ENCODE measurements at places on chromosomes 5 and 9.

GRCh38 chr5:39093352-39093751 is 19.2 kb upstream of the RICTOR start:
- DNase-seq: no peak

DNA sequence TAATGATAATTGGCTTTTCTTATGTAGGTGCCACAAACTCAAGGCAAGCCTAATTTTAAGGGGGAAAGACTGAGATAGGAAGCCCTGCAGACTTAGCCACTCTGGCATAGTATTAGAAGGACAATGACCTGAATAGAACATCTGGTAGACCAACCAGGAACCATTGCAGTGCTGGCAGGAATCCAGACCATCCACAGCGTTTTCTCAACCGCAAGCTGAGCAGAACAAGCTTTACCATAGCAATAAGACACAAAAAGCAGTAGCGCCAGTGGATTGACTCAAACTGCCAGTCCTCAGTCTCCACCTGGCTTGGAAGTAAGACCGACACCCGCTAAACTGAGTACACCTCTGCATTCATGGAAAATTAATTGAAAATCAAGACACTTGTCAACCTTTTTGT is 141.3 kb upstream of the LPAR1 start:
- no peak for DNase-seq

- no peak for DNase-seq
Measured at GRCh38 chr5:16854351-16854750, 81.7 kb downstream of the MYO10 start.

- DNase-seq: no peak
Measured at GRCh38 chr9:27088981-27089380, 20.0 kb upstream of the TEK start.

GRCh38 chr9:68651280-68651893 is 53.7 kb upstream of the PIP5K1B start:
- DNase-seq: no peak

DNA sequence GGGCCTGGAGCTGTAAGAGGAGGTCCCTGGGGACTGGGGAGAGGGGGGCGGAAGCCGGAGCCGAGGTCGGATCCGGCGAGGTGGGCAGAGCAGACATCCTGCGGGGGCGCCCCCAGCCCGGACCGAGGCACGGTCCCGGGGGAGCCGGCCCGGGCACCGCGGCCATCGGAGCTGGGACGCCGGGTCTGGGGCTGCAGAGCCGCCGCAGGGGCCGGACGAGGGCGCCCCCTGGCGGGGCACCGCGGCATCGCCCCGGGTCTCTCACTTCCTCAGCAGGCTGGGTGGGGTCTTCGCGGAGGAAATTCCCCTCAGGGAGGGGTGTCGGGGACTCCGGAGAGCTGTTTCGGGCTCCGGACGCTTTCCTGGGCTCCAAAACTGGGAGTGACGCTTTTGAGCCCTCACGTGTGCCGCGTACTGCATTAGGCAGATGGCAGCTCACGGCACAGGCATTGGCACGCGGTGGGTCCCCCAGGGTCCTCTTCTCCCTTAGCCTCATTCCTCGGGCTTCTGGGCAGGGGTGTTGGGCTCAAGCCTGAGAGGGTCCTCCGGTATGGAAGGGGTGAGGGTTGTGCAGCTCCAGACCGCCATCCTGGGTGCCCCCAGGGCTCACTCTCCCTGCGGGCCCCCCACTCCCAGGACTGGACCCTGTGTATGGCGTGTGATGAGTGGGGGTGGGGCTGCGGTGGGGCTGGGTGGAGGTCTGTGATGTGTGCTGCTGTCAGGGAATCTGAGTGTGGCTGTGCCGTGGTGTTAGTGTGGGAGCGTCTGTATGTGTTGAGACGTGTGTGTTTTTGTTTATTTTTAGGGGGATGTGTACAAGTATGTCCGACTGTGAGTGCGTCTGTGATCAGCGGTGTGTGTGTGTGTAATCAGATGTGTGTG is 29.6 kb downstream of the LHX2 start:
- DNase-seq: peak; percentile 42

DNA sequence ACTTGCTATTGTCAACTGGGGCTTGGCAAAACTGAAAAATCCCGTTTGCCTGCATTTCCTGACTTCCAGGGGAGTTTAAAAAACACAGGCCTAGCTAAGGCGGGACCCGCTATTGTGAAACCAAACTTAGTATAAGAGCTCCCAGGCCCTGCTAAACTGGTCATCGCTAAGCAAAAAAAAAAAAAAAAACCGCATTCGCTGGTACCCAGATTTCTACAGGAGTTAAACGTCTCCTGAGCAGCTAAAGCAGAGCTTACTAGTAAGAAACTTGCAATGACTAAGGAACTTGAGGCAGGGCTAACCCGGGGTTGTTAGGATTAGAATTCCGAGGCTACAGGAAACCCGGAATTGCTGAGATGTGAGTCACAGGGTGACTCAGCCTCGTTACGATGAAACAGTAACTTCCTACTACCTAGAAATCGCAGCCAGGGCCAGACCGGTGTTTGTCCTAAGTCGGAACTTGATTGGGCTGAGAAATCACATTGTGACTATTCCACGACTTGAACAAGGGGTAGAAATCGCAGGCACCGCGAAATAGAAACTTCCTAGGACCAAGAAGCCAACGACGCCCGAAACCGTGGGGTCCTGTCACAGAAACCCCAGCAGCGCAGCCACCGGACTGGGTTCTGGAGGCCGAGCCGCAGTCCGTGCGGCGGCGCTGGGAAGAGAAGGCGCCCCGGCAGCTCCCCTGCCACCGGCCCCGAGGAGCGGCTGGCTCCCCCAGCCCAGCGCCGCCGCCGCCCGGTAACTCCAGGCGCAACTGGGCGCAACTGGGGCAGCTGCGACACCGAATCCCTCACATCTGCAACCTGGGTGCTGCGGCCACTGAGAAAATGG is 89.4 kb downstream of the ANXA2R start:
- peak; percentile 84 for DNase-seq

- DNase-seq: no peak
Measured at GRCh38 chr5:64206653-64207052, 41.0 kb downstream of the RNF180 start.
